ENCODE measurements at places on chromosomes 5 and 9.

GRCh38 chr9:83116026-83116425 is 53.1 kb upstream of the RASEF start:
- no peak for DNase-seq

- no peak for DNase-seq
These were observed 20.7 kb upstream of the IL33 start for GRCh38 chr9:6194934-6195333.

GRCh38 chr5:175683231-175683630 is 25.4 kb downstream of the HRH2 start:
- no peak for DNase-seq

GRCh38 chr5:112174959-112175594 is 244.0 kb downstream of the EPB41L4A start:
- DNase-seq: peak; percentile 82

DNA sequence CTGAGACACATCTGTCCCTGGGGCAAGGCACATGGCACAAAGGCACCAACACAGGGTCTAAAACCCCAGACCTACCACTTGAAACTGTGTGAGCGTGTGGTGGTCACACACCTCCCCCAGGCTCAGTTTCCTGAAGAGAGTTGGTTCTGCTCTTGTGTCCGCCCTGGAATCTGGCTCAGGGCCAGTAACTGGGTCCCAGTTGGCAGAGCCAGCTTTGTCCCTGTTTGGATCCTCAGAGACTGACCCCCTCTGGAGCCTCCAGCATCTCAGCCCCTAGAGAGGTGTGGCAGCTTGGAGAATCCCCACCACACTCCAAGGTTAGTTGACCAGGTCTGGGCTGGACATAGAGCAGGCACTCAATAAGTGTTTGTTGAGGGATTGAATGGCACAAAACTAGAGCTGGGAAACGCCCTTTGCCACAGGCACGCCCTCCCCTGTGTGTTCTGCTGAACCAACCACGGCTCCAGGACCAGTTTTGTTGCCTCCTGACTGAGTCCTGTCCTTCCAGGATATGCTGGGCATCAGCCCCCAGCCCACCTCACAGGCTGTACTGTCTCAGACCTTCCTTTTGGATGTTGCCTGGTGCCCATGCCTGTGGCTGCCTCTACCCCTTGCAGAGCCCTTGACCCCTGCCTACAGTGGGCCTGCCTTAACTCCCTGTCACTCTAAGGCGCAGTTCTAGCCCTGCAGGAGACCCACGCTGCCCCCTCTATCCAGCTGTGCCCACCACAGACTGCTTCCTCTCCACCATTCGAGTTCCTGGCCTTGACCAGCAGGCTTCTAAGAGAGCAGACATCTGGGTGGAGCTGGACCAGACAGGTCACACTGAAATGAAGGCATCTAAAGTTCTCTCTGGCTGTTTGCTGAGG is 3.8 kb upstream of the PDLIM4 start:
- peak; percentile 30 for DNase-seq

DNA sequence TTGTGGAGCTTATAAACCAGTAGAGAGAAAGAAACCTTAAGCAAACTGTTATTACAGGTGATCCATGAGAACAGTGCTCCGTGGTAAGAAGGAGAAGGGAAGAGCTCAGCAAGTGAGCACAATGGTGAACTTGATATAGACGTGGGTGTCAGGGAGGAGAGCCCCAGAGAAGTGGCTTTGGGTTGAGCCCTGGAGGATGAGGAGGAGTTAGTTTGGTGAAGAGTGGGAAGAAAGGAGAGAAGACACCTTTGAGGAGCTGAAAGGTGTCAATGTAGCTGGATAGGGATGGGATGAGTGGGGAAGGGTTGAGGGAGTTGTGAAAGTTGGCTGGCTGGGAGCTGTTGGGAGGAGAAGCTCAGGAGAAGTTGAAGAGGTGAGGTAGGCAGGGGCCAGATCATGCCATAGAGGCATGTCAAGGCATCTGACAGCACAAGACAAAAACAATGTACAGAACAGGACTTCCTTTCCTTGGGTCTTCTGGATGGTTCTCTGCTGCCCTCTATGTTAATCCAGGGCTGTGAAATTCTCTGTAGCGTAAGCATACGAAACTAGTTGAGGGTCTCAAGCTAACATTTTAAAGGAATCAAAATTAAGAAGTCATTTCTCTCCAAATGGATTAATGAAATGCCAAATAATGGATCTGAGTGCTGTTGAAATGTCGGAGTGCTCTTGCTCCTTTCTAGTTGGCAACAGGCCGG is 501.9 kb downstream of the KDM4C start:
- DNase-seq: peak; percentile 19

DNA sequence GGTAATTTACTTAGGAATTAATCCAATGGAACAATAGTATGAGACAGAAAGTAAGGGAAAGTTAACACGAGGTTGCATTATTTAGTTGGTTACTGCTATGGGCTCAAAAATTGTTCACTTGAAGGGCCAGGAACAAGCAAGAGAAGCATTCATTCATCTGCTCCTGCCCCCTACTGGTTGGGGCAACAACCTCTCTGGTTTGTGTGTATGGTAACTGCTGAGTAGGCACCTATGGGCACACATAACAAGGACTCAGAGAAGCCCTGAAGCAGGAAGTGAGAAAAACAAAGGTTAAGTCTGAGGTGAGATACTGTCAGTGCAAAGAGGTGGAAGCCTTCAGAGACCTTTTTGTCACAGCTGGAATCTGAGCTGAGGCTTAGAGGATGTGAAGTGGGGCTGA is 34.4 kb upstream of the RANBP6 start:
- DNase-seq: peak; percentile 77

DNA sequence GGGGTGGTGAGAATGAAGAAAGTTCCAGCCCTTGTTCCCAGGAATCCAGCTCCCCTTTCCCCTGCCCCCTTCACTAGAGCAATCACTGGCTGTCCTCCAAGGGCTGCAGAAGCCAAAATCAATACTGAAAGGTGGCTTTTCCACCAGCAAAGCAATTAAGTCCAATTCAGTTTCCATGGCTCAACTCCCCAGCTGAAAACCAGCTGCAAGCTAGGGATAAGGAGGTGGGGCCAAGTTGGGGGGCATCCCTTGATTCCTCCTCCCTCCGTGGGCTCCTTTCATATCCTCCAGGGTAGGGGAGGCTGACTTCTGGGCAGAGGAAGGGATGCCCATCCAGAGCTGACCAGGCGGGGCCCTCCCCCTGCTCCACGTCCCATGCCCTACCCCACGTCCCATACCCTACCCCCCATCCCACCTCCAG is 22.7 kb downstream of the CAMK2A start:
- no peak for DNase-seq

GRCh38 chr5:60387051-60387440 is 312.9 kb downstream of the DEPDC1B start:
- no peak for DNase-seq

DNA sequence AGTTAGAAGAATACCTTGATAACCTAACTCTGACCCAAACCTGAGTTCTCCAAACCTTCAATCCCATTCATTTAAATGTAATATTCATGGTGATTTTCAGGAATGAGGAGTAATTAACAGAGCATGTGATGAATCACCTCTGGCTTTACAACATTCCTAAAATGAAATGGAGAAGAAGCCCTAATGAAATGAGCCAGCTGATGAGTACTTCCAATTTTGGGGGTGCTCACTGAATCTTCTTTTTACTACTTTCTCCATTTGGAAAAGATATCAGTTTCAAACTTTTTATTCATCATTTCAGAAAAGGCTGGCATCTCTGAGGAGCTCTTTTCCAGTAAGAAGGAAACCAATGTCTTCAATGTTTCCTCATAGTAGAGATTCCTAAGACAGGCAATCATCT is 2.9 kb upstream of the SPINK5 start:
- no peak for DNase-seq

GRCh38 chr5:141799507-141800167 is 78.6 kb downstream of the PCDH1 start:
- no peak for DNase-seq

GRCh38 chr5:17241635-17242034 is 24.2 kb downstream of the BASP1 start:
- no peak for DNase-seq

DNA sequence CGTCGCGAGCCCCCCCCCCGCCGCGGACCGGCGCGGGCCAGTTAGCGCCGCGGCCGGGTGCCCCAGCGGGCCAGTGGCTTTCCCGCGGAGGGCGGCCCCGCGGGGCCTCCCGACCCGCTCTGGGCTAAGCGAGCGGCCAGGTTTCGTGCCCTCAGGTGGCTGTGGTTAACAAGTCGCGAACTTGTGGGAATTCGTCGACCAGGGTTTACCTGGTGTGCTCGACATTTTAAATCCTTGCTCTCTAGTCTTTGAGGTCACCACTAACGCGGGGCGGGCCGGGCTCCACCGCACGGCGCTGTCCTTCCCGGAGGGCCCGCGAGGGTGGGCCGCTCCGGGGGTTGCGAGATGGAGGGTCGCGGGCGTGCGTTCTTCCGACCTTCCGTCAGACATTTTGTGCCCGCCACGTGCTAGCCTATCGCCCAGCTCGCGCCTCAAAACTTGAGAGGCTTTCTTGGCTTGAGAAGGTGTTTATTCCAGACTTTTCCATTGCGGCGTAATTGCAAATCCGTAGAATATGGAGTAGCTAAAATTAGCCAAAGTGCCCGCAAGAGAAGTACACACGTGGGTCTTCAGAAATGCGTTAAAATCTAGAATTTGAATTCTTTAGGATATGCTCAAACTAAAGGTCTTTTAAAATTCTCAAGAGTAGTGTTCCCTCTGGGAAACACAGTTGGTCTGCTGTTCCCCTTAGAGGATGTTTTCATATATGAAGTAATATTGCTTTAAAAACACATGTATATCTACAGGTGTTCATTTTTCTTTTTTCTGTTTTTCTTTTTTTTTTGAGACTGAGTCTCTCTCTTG is 2.1 kb downstream of the ANP32B start:
- DNase-seq: peak; percentile 68

- DNase-seq: no peak
These were observed 88.6 kb upstream of the AGXT2 start for GRCh38 chr5:35136386-35136785.

- no peak for DNase-seq
These were observed 772.1 kb upstream of the CDH9 start for GRCh38 chr5:27810458-27810857.

- DNase-seq: no peak
These were observed 8.3 kb downstream of the CDK5RAP2 start for GRCh38 chr9:120571443-120572257.

GRCh38 chr9:110192531-110193261 is 15.3 kb downstream of the C9orf152 start:
- no peak for DNase-seq

- no peak for DNase-seq
These were observed 75.5 kb downstream of the SGCD start for GRCh38 chr5:156402387-156402921.

DNA sequence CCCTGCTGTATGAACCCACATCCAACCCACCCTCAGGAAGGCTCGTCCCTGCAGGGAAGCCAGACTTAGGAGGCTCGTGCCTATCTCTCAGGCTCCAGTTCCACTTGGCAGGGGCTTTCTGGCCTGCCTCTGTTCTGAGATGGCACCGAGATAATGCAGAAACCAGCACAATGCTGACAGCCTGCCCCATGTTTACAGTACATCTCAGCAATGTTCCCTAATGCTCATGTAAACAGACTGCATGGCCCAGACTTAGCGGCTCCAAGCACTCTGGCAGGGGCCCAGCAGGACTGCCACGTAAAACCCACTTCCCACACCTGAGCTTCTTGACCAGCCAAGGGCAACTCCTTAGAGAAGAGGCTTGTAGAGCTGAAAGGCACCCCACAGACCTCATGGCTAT is 499.5 kb upstream of the BRINP1 start:
- DNase-seq: no peak

- no peak for DNase-seq
These were observed 19.7 kb upstream of the HSDL2 start for GRCh38 chr9:112360047-112360804.

DNA sequence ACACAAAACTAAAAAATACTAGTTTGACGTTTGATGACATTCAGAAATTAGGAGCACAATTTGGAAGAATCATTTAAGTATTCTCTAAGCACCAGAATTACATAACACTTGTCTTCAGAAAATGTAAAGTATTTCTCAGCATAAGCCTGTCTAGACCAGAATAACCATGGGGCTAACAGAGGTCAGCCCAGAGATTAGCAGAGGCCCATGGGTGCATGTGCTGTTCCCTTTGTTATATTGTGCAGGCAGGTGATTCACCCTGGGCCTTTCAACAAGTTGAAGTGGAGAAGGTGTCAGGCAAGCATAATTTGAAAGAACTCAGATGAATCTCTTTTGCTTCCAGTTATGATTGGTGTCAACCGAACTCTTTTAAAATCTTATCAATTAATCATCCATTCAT is 227.9 kb downstream of the LURAP1L start:
- no peak for DNase-seq
